ENCODE measurements at places on chromosomes 7 and 10. TPM values are rescaled to one million over a fixed set of nuclear protein-coding genes. Genes with fewer than 3 reads are reported as not detected.
A peak's percentile ranks its signal among the peaks of the same experiment; 100 is the strongest.

DNA sequence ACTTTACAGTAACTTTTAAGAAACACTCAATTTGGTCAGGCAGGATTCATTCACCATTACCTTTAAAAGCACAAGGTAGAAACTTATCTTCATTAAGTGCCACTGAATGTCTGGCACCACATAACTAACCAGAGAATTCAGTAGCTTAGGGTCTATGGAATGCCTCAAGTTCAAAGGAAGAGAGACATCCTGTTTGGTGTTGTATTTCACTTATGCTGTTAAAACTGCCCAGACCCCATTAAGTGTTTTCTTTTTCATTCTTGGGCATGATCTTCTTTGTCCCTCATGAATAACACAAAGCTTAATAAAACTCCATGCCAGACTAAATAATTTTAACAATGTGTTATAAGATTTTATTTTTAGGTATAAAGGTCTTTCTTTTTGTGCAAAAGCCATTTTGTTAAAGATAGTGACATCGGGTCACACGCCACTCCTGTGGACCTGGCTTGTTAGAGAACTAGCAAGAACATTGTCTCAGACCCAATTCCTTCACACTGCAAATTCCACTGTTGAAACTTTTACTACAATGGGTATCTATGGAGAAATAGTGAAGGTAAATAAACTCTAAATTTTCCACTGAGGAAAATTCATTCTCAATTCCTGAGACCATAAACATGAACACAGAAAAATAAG lies 221.0 kb downstream of the TWIST1 start:
- no peak for ATAC-seq

DNA sequence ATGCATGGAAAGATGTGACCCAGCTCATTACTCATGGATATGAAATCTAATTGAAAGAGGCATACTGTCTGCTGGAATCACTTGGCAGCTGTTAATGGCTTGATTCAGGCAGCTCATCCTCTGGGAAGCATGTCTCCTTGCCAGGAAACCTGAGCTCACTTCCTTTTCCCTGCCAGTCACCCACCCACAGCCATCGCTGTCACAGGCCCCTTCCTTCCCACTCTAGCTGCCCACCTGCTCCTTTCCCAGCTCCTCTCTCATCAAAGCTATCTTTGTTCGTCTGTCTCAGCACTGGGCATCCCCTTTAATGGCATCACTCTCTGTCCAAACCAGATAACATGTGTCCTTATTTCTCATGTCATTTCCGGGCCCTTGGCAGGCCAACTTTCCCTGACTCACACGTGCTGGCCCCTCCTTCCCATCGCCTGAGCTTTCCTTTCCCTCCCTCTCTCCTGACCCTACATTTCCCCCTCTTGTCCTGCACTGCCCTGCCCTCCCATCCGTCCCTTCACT lies 721.9 kb downstream of the TNS3 start:
- ATAC-seq, result no peak

DNA sequence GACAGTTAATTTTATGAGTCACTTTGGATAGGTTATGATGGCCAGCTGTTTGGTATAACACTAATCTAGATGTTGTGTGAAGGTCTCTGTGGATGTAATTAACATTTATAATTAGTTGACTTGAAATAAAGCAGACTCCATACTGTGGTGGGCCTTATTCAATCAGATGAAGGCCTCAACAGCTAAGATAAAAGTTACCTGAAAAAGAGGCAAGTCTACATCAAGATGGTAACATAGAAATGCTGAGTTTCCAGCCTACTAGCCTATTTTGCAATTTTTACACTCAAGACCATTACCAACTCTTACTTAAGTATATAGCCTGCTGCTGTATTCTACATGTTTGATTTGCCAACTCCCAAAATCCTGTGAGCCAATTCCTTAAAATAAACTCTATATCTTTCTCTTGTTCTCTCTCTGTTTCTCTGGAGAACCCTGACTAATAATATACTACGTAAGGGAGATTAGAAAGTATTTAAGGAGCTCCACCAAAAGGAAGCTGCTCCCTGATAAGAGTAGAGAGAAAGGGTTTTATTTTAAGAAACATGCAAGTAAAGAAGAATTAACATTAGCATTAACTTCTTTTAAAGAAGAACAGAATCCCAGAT lies 42.7 kb downstream of the ZNF438 start:
- no peak for ATAC-seq

The SORCS1 gene
- 0.12 TPM for total RNA-seq

DNA sequence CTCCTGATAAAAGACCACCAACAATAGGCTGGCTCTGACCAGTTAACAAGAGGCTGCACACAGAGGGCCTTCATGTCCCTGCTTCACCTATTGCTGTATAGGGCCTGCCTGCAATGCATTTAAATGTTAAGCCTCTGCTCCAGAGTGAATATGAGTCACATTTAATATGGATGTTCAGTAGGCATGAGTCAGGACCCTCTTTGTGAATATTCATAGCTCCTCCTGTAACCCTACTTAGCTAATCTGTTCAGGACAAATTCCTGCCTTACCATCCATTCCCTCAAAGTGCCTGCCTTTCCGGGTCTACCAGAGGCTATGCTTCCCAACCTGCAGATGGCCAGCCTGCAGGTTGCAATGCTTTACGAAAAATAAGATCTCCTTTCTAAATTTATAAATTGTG lies 32.5 kb downstream of the ARHGAP22 start:
- ATAC-seq, result peak; percentile 56

- ATAC-seq, result peak; percentile 49
These were observed 19.3 kb downstream of the TCAF1 start for GRCh38 chr7:143882604-143883078.

DNA sequence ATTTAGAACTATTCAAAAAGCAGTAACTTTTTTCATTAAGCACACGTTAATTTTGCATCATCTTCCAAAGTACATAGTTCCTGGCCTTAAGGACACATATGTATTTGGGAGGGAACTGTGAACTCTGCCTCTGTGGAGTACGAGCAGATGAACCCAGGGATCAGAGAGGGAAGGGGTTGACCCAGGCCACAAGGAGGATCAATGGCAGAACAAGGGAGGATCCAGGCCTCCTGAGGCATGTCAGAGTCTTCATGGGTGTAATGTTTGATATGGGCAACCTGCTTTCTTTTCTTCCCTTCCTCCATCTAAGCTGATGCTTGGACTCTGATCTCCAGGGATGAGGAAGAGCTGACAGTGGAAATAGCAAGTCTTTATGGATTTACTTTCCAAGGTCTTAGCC lies 164.0 kb downstream of the SH2D4B start:
- ATAC-seq, result no peak

- ATAC-seq, result no peak
These were observed 376 bp downstream of the GNA12 start for GRCh38 chr7:2843711-2844152.

- no peak for ATAC-seq
These were observed 115.1 kb downstream of the PRKCQ start for GRCh38 chr10:6464862-6465430.

GRCh38 chr10:114042895-114043531 lies 653 bp upstream of the ADRB1 start:
- ATAC-seq, result peak; percentile 31

The CCL26 gene
- total RNA-seq, result not detected

The SLC18A3 gene
- total RNA-seq, result not detected

DNA sequence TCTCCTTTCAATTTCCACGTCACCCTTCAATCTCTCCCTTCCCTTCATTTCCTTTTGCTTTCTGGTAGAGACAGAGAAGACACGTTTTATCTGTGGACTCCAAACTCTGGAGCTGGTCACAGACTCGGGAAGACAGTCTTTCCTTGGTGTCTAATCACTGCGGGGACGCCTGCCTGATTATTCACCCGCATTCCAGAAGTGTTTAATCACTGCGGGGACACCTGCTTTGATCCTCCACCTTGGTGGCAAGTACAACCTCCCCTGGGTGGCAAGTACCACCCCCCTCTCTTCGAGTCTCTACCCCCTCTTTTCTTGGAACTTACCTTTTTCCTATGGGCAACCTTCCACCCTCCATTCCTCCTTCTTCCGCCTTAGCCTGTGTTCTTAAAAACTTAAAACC lies 15.3 kb upstream of the LRRC61 start:
- ATAC-seq, result no peak

The PRKCQ gene
- total RNA-seq, result 0.64 TPM

- no peak for ATAC-seq
These were observed 32.1 kb downstream of the ZNF783 start for GRCh38 chr7:149293946-149294633.

GRCh38 chr10:52420656-52421055 lies 106.6 kb downstream of the DKK1 start:
- no peak for ATAC-seq

- ATAC-seq, result no peak
These were observed 8.1 kb downstream of the AOC1 start for GRCh38 chr7:150860291-150860977.

GRCh38 chr10:59148701-59149100 lies 27.7 kb upstream of the PHYHIPL start:
- no peak for ATAC-seq

The CALCR gene
- not detected for total RNA-seq

- no peak for ATAC-seq
These were observed 59.3 kb downstream of the CYP2C9 start for GRCh38 chr10:94997741-94998174.

The ZMIZ1 gene
- 43.8 TPM for total RNA-seq

- ATAC-seq, result no peak
These were observed 70.8 kb upstream of the BAMBI start for GRCh38 chr10:28606568-28606967.

DNA sequence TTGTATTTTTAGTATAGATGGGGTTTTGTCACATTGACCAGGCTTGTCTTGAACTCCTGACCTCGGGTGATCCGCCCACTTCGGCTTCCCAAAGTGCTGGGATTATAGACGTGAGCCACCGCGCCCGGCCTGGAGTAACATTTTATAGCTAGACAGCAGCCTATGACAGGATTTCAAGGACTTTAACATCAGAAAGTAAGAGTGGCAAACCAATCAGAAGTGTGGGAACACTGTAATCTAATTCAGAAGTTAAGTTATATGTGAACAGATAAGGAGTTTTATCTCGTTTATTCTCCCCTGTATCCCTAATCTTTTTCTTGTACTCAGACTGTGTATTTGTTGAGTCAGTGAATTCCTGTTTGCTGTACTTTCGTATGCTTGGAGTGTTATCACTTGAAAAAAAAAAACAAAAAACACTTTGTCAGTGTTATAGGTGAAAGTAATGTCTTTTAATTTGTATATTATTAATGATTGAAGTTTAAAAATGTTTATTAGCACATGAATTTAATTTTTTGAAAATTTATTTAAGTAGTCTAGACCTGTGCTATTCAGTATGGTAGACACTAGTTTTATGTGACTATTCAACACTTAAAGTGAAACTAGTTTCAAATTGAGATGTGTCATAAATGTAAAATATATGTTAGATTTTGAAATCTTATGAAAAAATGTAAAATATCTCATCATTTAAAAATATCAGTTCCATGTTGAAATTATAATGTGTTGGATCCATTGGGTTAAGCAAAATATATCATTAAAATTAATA lies 38.6 kb downstream of the RSBN1L start:
- ATAC-seq, result no peak

The HHEX gene
- 1.1 TPM for total RNA-seq

GRCh38 chr7:102287111-102287980 lies 678 bp downstream of the SH2B2 start:
- ATAC-seq, result peak; percentile 17

Data from esophagus mucosa (tissue), 1 donor.